ENCODE measurements at places on chromosomes 5 and 9. TPM values are rescaled to one million over a fixed set of nuclear protein-coding genes. Genes with fewer than 3 reads are reported as not detected.
A peak's percentile ranks its signal among the peaks of the same experiment; 100 is the strongest.

Gene FOXD4L6
- total RNA-seq, result not detected

- peak; percentile 45 for DNase-seq
Observed at GRCh38 chr9:128124873-128125579, 2.5 kb downstream of the PTGES2 start.

Gene HAPLN1
- total RNA-seq, result 0.56 TPM

DNA sequence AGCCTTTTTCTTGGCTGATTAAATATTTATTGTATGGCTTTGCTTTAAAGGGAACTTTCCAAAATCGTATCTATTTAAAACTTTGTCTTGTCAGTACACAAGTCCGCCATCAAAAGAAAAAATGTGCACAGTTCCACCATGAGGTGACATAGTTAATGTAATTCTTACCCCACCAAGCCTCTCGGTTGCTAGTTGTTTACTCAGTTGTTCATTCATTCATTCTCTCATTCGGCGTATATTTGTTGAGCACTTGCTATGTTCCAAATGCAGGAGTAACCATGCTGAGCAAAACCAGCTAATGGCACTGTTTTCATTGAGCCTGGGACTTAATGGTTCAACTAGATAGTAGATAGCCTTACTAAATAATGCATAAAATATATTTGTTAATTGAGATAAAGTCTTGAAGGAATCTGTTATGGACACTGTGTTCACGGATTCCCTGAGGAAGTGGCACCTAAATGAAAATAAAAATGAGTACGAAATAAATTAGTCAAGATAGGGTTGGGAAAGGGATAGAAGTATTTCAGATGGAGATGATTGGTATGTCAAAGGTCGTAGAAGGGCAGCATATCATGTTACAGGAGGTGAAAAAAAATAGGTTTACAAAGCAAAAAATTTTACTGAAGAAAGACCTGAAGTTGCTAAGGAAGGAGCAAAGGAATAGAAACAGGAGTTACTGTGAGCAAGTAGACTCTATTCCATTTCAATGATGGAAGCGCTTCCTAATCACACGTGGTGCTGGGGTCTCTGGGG, 1.5 kb downstream of the DCAF10 start:
- DNase-seq, result no peak

DNA sequence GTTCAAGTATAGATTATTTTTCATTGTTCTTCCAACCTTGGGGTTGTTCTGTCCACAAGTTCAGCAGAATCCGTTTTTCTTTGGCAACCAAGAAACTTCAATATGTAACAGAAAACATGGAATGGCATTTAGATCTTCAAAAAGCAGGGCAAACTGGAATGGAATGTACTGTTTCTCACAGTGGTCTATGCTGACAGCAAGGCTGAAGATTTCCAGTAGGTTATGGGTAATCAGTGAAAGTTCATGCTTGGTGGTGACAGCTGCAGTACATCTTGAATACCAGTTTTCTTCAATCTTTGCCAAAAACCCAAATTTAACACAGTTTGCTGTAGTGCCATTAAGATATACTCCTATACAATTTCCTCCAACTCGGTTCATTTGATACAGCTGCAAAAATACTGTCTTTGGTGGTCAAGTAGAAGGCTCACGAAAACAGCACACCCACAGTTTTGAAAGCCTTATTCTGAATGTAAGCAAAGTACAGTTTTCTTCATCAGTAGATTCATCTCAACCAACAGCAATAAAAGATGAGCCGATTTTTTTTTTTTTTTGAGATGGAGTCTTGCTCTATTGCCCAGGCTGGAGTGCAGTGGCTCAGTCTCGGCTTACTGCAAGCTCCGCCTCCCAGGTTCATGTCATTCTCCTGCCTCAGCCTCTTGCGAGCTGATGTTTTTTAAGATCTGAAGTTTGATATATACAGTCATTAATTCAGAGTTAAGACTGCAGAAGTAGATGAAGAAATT, 4.9 kb downstream of the TRIM52 start:
- no peak for DNase-seq

- DNase-seq, result peak; percentile 56
Observed at GRCh38 chr5:125117566-125117965, 371.1 kb upstream of the ZNF608 start.

DNA sequence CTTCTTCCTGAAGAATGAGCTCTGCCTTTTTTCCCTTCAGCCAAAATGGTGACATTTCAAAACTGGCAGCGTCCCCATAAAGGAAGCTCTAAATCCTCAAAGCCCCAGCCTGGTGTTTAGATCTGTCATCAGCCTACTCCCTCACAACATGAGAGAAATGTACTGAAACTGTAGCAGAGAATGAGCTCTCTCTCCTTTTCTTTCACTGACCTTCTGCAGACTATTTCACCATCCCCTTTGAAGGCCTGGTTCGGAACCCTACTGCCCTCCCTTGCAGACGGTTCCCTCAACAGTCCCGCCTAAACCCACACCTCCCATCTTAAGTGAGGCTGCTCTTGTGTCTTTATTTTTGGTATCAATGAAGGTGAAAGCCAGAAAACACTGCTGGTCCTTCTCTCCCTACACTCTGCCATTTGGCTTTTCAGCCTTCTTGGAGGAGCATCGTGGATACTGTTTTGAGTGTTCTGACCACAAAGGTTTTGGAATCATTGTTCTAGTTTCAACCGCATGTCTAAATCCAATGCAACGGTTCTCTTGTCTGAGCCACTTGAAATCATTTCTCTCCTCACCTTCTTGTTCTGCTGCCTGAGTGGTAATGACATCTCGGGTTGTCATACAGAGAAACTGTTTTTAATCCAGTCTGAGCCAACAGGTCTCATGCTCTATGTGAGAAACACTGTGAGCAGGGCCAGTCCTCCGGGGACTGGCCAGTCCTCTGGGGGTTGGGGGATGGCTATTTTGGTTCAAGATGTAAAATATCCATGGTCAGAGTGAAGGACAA, 39.0 kb downstream of the ITK start:
- DNase-seq, result no peak

- peak; percentile 64 for DNase-seq
Observed at GRCh38 chr9:121871431-121872025, 220.1 kb downstream of the DAB2IP start.

Gene SMARCA2
- total RNA-seq, result 29.2 TPM

Gene SPINK4
- total RNA-seq, result not detected

Gene SPAG8
- 0.72 TPM for total RNA-seq

Gene CLTA
- 208 TPM for total RNA-seq

Gene PCDHGB7
- 5.8 TPM for total RNA-seq

GRCh38 chr5:75666801-75667200, 50.4 kb downstream of the POC5 start:
- no peak for DNase-seq

DNA sequence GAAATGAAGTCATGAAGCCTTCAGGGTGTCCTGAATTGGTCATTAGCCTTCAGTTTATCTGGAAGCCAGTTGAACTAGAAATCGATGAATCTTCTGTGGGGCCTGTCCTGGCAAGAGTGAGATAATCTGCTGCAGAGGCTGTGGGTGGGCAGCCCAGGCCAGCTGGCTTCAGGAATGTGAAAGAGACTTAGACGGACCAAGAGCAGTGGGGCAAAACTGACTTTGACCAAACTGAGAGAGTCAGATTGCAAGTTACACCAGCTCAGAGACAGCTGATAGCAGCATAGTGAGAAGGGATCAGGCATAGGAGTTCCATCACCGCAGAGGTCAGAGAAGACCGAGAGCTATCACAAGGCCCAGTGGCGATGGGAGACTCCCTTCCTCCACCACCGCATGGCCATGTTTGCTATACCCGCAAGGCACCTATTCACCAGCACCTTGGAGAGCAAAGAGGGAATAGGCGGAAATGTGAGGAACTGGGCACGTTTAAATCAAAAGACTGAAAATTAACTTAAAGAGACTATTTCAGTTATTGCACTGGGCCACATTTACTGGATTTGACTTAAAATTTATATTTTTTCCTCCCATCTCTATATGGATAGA, 50.0 kb upstream of the GLIS3 start:
- DNase-seq, result no peak

DNA sequence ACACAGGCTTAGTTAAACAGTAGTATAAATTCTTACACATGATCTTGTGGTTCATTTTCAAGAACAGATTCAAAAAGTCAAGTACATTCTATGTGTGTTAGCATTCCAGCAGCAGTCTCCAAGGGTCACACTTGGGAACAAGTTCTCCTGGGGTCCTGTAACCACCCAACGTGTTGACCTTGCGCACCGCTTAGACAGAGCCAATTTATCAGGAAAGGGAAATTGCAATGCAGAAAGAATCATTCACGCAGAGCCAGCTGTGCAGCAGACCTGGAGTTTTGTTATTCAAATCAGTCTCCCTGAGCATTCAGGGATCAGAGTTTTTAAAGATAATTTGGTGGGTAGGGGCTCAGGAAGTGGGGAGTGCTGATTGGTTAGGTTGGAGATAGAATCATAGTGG, 8.5 kb upstream of the RXFP3 start:
- DNase-seq, result no peak

- peak; percentile 47 for DNase-seq
Observed at GRCh38 chr5:154977409-154977808, 36.1 kb upstream of the KIF4B start.

DNA sequence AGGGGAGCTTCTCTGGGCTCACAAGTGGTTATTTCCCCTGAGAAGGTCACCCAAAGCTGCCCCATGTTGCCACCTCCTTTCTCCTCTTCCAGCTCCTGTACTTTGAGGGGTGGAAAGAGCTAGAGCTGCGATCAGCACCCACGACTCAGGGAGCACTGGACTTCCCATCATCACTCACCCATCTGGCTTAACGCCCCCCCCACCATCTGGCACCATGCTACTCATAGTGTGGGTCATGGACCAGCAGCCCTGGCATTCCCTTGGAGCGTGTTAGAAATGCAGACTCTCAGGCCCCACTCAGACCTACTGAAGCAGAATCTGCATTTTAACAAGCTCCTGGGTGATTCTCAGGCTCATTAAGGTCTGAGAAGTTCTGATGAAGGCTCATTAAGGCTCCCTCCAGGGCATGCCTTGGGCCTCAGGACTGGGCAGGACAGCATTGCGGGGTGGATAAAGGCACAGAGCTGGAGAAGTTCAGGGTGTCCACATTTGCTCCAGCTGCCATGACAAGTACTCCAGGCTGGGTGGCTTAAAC, 67.3 kb downstream of the GALNT12 start:
- no peak for DNase-seq

DNA sequence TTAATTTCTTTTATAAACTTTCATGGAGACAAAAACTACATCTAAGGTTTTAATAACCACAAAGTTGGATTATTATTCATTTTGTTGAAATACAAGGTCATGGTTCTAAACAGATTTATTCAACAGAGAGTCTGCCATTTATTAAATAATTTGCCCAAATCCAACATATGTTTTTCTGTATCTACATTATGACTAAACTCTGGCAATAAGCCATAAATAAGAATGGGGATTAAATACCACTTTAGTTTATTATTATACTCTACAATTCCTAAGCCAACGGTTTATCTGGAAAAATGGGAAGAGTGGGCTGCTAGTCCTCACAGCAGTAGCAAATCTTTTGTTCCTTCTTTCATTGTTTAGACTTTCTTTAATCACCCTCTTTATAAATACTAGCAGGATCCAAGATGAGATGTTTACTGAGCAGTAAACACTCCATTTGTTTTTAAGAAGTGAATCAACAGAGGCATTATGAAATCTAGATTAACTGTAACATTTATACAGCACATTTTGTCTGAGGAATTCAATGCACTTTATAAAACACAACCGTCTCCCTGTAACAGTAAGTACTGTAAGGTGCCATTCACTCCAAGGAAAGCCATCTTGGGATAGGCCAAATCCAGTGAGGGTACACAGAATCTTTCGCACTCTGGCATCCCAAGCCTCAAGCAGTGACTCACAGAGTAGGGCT, 89.7 kb downstream of the DROSHA start:
- DNase-seq, result peak; percentile 50

Gene PRDM9
- total RNA-seq, result not detected

Gene DAB2
- total RNA-seq, result 97.2 TPM

DNA sequence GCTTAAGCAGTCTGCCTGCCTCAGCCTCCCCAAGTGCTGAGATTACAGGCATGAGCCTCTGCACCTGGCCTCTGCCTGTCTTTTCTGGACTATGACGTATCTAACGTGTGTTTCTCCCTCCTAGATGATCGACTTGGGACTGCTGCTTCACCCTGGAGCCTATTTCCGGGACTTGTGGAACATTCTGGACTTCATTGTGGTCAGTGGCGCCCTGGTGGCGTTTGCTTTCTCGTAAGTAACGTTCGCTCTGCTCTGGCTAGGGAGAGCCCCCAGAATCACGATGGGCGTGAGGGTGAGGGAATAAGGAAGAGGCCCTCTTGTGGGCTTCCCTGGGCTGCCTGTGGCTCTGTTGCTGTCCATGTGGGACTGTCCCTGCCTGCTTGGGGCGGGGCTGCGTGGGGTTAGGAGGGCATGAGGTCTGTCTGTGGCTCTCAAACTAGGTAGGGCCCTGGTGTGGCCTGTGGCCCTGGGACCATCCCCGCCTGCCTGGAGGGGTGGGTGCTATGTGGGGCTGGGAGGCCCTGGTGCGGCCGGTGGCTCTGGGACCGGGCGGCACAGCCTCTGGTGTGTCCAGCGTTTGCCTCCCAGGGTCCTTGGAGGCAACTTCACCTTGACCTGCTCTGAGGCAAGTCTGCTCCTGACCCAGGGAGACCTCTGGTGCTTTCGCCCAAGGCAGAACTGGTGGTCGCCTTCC, 171.7 kb downstream of the CACNA1B start:
- DNase-seq, result no peak

Gene MAP1B
- total RNA-seq, result 183 TPM

- no peak for DNase-seq
Observed at GRCh38 chr9:124346347-124347163, 68.7 kb downstream of the PSMB7 start.

GRCh38 chr5:139717221-139717620, 69.1 kb downstream of the CXXC5 start:
- DNase-seq, result no peak

- peak; percentile 80 for DNase-seq
Observed at GRCh38 chr5:9544502-9545135, 1.3 kb downstream of the SEMA5A start.
